ENCODE measurements at places on chromosomes 1 and 21.

GRCh38 chr1:184530226-184530625 lies 143.4 kb downstream of the C1orf21 start:
- no peak for DNase-seq

DNA sequence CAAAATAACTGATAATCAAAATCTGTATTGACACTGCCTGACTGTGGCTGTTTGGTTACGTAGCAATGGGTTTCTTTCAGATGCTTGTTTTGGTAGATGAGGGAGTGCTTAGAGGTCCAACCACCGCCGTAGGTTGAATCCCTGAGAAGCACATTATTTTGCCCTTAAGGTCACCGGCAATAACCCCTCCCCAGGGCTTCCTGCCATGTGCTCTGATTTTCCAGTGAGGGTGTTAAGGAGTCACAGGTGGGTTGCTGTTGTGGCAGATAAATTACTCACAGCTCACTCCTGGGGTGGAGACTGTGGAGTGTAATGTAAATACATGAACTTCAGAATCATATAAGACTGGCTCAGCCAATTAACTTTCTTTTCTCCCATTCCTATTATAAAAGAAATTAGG lies 81.5 kb upstream of the ZP4 start:
- no peak for DNase-seq

DNA sequence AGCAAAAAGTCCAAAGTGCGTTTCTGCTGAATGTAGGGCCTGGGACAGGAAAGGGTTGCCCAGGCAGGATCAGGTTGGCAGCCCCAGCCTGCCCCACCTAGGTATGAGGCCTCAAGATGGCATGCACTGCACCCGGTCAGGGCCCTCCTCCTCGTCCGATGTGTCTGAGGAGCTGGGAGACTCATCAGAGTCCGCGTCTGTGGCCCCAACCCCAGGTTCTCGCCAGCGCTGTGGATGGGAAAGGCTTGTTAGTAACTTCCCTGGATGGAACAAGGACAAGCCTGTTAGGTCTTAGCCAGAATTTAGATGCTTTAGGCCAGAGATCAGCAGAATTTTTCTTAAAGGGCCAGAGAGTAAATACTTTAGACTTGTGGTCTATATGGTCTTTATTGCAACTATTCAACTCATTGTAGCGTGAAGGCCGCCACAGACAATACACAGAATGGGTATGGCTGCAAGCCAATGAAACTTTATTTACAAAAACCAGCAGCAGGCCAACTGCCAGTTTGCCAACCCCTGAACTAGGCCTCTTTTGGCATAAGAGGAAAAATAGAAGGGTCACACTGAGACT lies 12.4 kb downstream of the PEA15 start:
- DNase-seq = no peak

DNA sequence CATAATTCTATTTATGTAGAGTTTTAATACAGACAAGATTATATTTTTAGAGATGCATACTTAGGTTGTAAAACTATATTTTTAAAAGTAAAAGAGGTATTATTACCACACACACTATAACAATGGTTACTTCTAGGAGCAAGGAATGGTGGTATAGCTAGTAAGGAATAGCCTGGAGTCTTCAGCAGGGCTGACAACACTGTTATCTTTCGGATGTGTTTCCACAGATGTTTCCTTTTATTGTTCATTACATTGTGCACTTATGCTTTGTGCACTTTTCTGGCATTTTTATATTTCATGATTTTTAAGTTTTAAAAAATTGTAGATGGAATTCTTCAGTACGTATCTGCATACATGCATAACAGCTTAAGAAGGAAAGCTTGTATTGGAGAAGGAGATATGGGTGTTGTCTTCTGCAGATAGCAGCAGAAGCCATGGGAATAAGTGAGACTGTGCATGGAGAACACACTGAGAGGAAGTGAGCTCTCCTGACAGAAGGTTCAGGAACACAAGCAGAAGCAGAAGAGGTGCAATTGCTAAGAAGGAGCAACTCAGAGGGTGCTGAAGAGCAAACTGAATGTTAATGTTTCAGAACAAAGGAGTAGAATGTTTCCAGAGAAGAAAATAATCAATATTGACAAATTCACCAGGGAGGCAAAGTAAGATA lies 91.8 kb downstream of the UCHL5 start:
- DNase-seq = no peak

- no peak for DNase-seq
Observed at GRCh38 chr1:159700312-159700711, 14.1 kb downstream of the CRP start.
